ENCODE measurements at places on chromosomes 4 and X.
A peak's percentile ranks its signal among the peaks of the same experiment; 100 is the strongest.

GRCh38 chrX:1006156-1006730 lies 206.2 kb downstream of the CRLF2 start:
- DNase-seq, result no peak

DNA sequence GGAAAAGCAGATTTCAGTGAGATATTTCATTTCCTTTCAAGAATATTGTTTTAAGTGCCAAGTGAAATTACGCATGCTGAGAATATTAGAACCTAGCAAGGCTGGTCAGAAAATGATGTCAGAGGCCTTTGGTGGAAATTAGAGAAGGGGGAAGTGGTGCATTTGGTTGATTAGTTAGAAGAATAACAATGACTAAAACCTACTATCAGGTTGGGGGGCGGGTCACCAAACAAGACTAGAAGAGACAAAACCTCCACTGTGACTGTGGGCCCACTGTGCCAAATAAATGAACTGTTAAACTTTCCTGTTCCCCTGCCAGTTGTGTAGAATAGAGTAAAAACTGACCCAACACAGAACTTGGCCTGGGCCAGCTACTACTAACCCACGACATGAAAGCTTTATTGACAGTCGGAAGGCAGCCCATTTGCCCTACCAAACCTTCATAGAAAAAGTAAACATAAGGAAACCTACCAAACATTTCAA lies 2.9 kb downstream of the RAPGEF2 start:
- peak; percentile 49 for DNase-seq

DNA sequence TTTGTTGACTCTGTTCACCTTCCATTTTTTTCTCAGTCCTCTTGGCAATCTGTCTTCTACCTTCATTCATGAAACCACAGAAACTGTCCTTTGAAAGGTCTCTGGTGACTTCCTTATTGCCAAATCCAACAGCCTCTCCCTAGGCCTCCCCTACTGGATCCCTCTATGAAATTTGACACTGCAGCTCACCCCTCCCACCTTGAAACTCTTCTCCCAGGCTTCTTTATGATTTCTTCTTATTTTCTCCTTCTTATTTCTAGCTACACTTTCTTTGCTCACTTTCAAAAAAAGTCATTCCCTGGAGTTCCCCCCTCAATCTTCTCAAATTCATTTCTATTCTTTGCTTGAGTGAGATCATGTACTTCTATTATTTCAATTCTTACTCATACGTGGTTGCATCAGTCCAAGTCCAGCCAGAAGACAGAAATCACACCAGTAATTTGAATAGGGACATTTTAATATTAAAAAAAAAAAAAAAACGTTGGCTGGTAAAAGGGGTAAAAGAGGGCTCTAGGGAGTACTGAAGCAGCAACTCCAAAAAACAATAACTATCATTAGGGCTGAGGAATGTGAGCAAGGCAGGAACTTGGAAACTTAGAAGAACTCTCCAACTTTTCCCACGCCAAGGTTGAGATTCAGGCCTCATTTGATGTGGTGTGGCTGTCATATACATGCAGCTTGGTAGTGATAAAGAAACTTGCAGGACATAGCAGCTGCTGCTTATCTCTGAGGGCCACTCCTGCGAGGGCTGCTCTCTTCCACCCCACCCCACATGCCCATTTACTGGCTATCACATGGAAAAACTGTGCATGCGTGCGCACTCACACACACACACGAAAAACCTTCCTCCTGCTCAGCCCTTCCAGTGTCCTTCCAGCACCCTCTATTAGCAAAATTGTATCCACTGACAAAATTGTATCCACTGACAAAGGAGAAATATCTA lies 169.8 kb upstream of the GALNT7 start:
- no peak for DNase-seq

- DNase-seq, result no peak
Measured at GRCh38 chr4:8297141-8297601, 27.6 kb downstream of the HTRA3 start.

DNA sequence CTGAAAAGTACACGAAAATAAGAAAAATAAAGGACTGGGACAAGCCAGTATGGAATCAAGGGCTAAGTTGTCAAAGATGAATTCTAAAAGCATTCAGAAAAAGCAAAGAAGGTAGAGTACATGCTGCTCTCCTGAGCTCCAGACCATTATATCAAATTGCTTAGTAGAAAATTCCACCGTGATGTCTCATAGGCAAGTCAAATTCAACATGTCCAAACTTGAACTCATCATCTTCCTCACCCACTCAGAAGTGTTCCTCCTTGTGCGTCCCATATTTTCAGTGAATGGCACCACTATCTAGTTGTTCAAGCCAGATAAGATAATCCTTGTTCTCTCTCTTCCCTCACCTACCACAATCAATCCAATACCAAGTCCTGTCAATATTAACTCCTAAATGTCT lies 37.5 kb upstream of the IL13RA2 start:
- no peak for DNase-seq

DNA sequence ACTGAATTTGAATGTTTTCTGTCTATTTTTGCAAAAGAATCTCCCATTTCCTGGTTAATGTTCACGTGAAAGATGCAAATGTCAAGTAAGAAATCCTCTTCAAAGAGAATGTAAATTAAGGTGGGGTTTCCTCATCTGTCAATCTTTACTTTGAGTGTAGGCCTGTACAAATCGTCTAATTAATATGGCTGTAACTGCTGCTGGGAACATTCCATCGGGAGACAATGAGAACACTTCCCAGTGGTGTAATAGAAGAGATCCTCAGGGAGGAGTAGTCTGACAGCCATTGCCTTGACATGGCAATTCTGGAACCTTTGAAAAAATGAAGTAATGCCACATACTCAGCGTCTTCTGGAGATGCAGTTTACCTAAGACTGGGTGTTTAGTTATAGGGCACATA lies 3.7 kb downstream of the EREG start:
- DNase-seq, result no peak

GRCh38 chr4:83153417-83153816 lies 38.9 kb upstream of the PLAC8 start:
- no peak for DNase-seq

DNA sequence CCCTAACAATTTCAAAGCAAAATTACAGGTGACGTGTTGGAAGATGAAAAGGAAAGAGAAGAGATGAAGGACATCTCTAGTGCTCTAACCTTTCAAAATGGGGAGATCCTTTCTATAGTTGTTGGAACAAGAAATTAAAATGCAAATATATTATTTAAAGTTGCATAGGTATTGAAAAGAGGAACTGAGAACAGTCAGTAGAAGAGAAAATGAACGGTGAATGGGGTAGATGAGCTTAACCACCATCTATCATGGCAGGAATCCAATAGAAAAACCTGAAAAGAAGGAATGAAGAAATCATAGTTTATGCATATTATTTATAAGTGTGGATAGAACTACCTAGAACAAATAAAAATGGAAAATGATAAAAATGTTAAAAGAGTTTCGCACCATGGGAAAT lies 42.0 kb downstream of the ANXA5 start:
- DNase-seq, result no peak

DNA sequence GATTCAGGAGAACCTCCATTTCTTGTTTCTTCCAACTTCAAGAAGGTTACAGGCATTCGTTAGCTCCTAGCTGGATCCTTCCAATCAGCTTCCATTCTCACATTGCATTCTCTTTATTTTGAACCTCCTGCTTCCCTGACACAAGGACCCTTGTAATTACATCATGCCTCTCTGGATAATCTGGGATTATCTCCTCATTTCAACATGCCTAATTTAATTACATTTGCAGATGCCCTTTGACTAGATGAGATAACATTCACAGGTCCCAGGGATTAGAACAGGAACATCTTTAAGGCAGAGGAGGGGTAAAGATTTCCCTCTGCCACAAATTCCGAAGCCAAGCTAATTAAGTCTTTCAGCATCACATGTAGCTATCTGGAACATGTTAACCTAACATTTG lies 753.8 kb upstream of the PCDH7 start:
- DNase-seq, result no peak

- no peak for DNase-seq
Measured at GRCh38 chr4:129218897-129219296, 122.9 kb downstream of the C4orf33 start.

- no peak for DNase-seq
Measured at GRCh38 chrX:25536307-25536970, 520.7 kb upstream of the ARX start.

DNA sequence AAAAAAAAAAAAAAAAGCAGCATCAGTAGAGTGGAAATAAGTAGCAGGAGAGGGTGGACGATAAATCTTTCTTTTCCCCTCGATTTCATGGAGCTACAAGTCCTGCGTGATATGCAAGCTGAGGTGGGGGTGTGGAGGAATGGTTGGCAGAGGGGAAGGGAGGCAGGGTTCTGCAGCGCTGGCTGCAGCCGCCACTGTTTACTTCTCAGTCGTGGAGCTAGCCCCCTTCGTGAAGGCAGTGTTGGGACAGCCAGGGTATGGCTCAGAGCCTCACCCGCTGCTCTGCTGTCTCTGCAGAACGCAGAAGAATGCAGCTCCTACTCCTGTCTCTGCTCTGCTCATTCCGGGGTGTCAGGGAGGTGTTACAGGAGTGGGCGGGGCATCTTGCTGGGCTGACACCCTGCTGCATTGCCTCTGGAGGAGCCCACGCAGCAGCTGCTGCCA lies 140.6 kb downstream of the GPM6A start:
- no peak for DNase-seq

DNA sequence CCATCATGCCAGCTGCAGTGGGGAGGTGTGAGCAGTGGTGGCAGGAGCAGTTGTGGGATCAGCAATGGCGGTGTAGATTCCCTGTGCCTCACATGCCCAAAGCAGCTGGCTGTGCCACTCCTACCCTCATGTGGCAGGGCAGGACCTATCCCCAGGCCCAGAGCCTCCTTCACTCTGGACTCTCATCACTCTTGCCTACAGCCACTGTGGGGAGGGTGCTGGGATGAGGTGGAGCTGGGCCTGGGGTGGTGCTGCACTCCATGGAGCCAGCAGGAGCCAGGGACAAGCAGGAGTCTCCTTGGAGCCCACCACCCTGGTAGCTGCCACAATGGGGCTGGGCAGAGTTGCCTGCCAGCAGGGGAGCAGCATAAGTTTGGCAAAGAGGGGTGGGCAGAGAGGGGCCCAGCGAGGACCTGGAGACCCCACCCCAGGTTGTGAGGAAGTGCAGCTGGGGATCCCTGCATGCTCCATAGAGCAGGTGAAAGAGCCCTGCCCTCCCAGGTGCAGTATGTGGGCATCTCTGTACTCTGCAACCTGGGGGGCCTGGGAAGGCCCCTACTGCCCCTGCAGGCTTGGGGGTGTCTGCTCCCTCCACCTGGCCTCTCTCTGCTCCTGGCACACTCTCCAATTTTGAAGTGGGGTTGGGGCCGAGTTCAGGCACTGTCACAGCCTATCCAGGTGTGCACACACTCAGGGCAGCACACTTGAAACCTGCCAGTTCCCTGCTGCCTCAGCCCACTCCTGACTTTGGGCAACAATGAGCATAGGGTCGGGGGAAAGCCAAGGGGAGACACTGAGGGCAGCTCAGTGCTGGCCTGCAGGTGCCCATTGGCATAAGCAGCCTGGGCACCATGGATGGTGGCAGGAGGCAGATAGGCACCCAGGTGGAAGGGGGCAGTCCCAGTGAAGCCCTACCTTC lies 74.0 kb upstream of the INTU start:
- DNase-seq, result no peak

GRCh38 chr4:168634276-168634802 lies 137.5 kb downstream of the PALLD start:
- no peak for DNase-seq

GRCh38 chr4:38734911-38735310 lies 47.9 kb downstream of the TLR10 start:
- DNase-seq, result no peak

DNA sequence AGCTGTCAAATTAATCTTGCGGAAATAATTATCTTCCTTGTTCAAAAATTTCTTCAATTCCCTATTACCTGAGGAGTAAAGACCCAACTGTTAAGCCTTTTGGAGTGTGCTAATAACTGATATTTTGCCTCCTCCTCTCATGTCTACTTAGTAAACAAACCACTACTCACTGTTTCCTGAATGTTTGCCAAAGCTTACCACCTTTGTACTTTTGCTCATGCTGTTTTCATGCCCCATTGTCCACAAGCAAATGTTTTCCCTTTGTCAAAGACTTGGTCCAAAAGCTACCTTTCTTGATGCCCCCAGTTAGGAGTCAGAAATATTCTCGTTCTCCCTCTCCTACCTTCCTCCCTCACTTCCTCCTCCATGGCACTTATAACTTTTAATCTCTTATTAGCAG lies 226.1 kb downstream of the ENOX2 start:
- DNase-seq, result no peak

GRCh38 chrX:122133478-122133877 lies 1050.6 kb upstream of the GRIA3 start:
- DNase-seq, result no peak

- DNase-seq, result peak; percentile 38
Measured at GRCh38 chr4:184039963-184040383, 134.9 kb downstream of the STOX2 start.

GRCh38 chr4:141501931-141502330 lies 134.5 kb upstream of the IL15 start:
- no peak for DNase-seq

DNA sequence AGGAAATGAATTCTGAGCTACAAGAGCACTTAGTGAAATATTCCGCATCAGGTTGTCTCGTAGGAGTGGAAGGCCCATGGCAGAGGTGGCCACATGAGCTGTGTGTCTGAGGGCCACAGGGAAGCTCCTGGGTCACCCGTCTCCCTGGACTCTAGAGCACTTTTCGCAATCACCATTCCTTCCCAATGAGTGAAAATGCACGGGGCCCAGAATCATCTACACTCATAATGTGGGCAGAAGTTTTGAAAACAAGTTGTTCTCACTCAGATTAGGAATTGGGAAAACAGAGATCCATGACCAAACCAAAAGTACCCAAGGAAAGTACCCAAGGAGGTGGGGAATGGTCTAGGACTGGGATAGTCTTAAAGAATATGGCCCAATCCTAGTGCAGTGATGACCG lies 94.4 kb downstream of the SCD5 start:
- no peak for DNase-seq

GRCh38 chr4:70838204-70838603 lies 1.5 kb downstream of the GRSF1 start:
- DNase-seq, result no peak

DNA sequence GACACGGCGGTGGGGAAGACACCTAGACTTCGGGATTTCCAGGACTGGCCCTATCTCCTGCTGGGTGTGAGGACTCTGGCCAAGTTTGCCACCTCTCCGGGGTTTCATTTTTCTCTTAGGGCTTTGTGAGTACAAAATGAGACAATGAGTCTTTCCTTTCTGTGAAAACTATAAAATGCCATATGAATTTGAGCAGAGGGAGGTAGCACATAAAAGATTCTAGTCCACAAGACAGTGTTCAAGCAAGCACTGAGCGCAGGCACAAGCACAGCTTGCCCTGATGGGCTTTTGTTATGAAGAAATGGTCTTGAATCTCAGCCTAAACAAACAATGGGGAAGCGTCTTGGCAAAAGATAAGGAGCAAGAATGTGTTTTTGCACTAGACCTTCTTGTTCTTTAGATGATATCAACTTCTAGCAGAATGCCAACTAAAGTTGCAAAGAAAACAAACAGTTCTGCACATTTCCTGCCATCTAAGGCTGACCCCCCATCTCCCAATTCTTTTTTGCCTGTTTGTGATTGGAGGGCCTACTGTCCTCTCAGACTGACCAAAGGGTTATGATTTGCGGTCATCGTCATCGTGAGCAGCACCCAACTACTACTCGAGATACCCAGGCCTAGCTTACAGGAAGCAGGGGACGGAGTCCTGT lies 73.0 kb upstream of the ZNF518B start:
- no peak for DNase-seq

All from activated naive CD4-positive, alpha-beta T cell treated with anti-CD3 and anti-CD28 coated beads for 36 hours (primary cell).